ENCODE measurements at places on chromosomes 3 and 15.

DNA sequence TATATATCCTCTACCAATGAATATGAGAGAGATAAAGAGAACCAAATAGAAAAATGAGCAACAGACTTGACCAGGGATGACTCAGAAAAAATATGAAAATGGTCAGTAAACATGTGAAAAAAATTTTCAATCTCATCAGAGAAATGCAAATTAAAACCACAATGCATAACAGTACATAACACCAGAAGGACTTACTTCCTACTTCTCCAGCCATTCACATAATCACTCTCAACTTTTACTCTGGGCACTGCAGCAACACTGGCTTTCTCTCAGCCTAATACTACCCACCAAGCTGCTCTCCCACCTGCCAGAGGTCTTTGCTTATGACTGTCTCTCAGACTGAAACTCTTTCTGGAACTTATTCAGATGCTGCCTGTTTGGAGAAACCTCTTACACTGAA, 49.4 kb downstream of the DPH6 start:
- no peak for DNase-seq
- H3K36me3 ChIP-seq, result no peaks in the 10 kb centered on the region
- H3K27ac ChIP-seq, result no peak overlapping the region
- no peaks in the 10 kb centered on the region for H3K27me3 ChIP-seq
- no peaks in the 10 kb centered on the region for H3K4me1 ChIP-seq
- no peak overlapping the region for H3K4me3 ChIP-seq

GRCh38 chr3:44682182-44682896, 30.1 kb upstream of the ZNF502 start:
- H3K27ac ChIP-seq, result no peak overlapping the region
- no peak for DNase-seq
- H3K4me3 ChIP-seq, result no peak overlapping the region
- H3K4me1 ChIP-seq, result no peaks in the 10 kb centered on the region
- no peaks in the 10 kb centered on the region for H3K36me3 ChIP-seq

DNA sequence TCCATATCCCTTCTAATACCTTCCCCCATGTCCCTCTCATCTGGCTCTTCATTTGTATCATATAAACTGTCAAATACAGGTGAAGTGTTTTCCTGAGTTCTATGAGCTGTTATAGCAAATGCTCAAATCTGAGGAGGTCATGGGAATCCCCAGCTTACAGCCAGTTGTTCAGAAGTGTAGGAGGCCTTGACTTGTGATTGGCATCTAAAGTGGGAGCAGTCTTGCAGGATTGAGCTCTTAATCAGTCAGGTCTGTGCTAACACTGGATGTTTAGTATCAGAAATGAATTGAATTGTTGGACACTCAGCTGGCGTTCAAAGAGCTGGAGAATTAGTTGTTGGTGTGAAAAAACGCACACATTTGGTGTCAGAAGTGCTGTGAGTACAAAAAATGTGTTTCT, 65.0 kb downstream of the IFT57 start:
- no peaks in the 10 kb centered on the region for H3K27me3 ChIP-seq
- no peak overlapping the region for H3K27ac ChIP-seq
- DNase-seq, result no peak
- peaks cover 9% of the 10 kb centered on the region for H3K36me3 ChIP-seq

- DNase-seq, result no peak
- no peak overlapping the region for H3K27ac ChIP-seq
- no peaks in the 10 kb centered on the region for H3K4me1 ChIP-seq
- H3K4me3 ChIP-seq, result no peak overlapping the region
- H3K36me3 ChIP-seq, result no peaks in the 10 kb centered on the region
- no peaks in the 10 kb centered on the region for H3K27me3 ChIP-seq
Observed at GRCh38 chr3:14678015-14678503, 3.1 kb downstream of the C3orf20 start.

GRCh38 chr3:130779031-130779430, 32.4 kb upstream of the PIK3R4 start:
- H3K27me3 ChIP-seq, result no peaks in the 10 kb centered on the region
- H3K36me3 ChIP-seq, result no peaks in the 10 kb centered on the region
- H3K27ac ChIP-seq, result no peak overlapping the region
- DNase-seq, result no peak
- H3K4me1 ChIP-seq, result no peaks in the 10 kb centered on the region

- no peak overlapping the region for H3K27ac ChIP-seq
- H3K4me3 ChIP-seq, result no peak overlapping the region
- H3K27me3 ChIP-seq, result no peaks in the 10 kb centered on the region
Observed at GRCh38 chr3:150177673-150178381, 207.1 kb upstream of the PFN2 start.

GRCh38 chr3:190337301-190337700, 15.1 kb upstream of the CLDN1 start:
- no peak overlapping the region for H3K4me3 ChIP-seq
- H3K4me1 ChIP-seq, result peaks cover 7% of the 10 kb centered on the region
- no peak overlapping the region for H3K27ac ChIP-seq
- no peaks in the 10 kb centered on the region for H3K36me3 ChIP-seq
- DNase-seq, result no peak

GRCh38 chr15:85772668-85773067, 22.1 kb downstream of the KLHL25 start:
- H3K27me3 ChIP-seq, result no peaks in the 10 kb centered on the region
- peaks cover 19% of the 10 kb centered on the region for H3K4me1 ChIP-seq
- no peaks in the 10 kb centered on the region for H3K36me3 ChIP-seq

DNA sequence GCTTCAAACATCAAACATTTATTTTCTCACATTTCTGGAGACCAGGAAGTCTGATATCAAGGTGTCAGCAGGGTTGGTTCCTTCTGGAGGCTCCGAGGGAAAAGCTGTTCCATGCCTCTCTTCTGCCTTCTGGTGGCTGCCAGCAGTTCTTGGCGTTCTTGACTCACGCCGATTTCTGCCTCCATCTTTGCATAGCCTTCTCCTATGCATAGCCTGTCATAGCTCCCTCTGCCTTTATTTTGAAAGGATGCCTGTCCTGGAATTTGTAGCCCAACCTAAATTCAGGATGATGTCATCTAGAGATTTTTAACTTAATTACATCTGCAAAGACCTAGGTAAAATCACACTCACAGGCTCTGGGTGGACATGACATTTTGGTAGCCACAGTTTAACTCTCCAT, 70.4 kb downstream of the RGMA start:
- H3K27ac ChIP-seq, result no peak overlapping the region
- no peak for DNase-seq
- no peak overlapping the region for H3K4me3 ChIP-seq
- H3K4me1 ChIP-seq, result no peaks in the 10 kb centered on the region
- H3K27me3 ChIP-seq, result no peaks in the 10 kb centered on the region

- peak overlapping the region; percentile 12 for H3K4me3 ChIP-seq
- DNase-seq, result peak; percentile 97
- H3K27ac ChIP-seq, result peak overlapping the region; percentile 92
- H3K36me3 ChIP-seq, result peaks cover 21% of the 10 kb centered on the region
- peaks cover 70% of the 10 kb centered on the region for H3K4me1 ChIP-seq
- H3K27me3 ChIP-seq, result no peaks in the 10 kb centered on the region
Observed at GRCh38 chr3:50600841-50601591, 10.6 kb downstream of the CISH start.

- no peaks in the 10 kb centered on the region for H3K27me3 ChIP-seq
- peak overlapping the region; percentile 6 for H3K4me3 ChIP-seq
- no peaks in the 10 kb centered on the region for H3K36me3 ChIP-seq
- peaks cover 49% of the 10 kb centered on the region for H3K4me1 ChIP-seq
- DNase-seq, result no peak
- H3K27ac ChIP-seq, result no peak overlapping the region
Observed at GRCh38 chr3:188156056-188156455, 2.1 kb downstream of the LPP start.

DNA sequence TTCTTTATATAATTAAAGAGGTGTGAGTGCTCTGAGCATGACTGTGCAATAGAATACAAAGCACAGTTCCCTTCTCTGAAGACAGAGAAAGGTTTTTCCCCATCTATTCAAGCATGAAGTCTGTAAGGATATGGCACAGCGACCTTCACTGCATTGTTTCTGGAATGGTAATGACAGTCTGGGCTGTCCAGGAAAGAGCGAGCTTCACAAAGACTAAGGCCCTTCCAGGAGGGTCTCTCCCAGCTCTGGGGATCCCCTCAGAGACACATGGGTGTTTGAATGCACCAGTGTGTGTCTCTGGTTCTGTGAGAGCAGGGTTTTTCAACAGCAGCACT, 179.9 kb upstream of the NR2E3 start:
- DNase-seq, result no peak
- H3K27me3 ChIP-seq, result no peaks in the 10 kb centered on the region
- no peaks in the 10 kb centered on the region for H3K4me1 ChIP-seq

- no peak overlapping the region for H3K27ac ChIP-seq
- peak; percentile 72 for DNase-seq
- no peaks in the 10 kb centered on the region for H3K36me3 ChIP-seq
Observed at GRCh38 chr3:129942296-129942695, 32.2 kb upstream of the TRH start.

DNA sequence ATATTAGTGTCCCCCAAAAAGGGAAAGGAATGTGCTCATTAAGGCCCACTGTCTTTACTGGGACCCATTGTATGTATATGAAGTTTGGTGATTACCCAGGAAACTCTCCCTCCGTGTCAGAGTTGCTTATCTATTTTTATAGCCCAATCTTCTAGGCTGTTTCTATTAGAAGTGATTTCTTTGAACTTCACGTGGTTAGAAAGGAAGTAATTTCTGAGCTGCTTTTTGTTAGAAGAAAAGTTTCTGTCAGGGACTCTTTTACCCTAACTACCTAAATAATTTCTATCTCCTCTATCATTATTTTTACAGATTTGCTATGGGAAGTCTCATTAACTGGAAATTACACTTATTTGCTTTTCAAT, 17.7 kb upstream of the SENP7 start:
- no peak overlapping the region for H3K4me3 ChIP-seq
- no peaks in the 10 kb centered on the region for H3K27me3 ChIP-seq
- no peaks in the 10 kb centered on the region for H3K4me1 ChIP-seq
- no peaks in the 10 kb centered on the region for H3K36me3 ChIP-seq

- no peak for DNase-seq
- H3K27me3 ChIP-seq, result no peaks in the 10 kb centered on the region
Observed at GRCh38 chr3:162019817-162020216, 523.2 kb downstream of the OTOL1 start.

GRCh38 chr15:33068511-33068990, 126.0 kb downstream of the FMN1 start:
- H3K27me3 ChIP-seq, result no peaks in the 10 kb centered on the region
- peak; percentile 84 for DNase-seq
- peak overlapping the region; percentile 79 for H3K27ac ChIP-seq
- peaks cover 13% of the 10 kb centered on the region for H3K4me1 ChIP-seq
- peak overlapping the region; percentile 39 for H3K4me3 ChIP-seq

- no peaks in the 10 kb centered on the region for H3K27me3 ChIP-seq
- no peak for DNase-seq
- H3K4me1 ChIP-seq, result peaks cover 11% of the 10 kb centered on the region
- no peaks in the 10 kb centered on the region for H3K36me3 ChIP-seq
- H3K27ac ChIP-seq, result no peak overlapping the region
- no peak overlapping the region for H3K4me3 ChIP-seq
Observed at GRCh38 chr3:56976651-56977560, 83.6 kb upstream of the SPATA12 start.

DNA sequence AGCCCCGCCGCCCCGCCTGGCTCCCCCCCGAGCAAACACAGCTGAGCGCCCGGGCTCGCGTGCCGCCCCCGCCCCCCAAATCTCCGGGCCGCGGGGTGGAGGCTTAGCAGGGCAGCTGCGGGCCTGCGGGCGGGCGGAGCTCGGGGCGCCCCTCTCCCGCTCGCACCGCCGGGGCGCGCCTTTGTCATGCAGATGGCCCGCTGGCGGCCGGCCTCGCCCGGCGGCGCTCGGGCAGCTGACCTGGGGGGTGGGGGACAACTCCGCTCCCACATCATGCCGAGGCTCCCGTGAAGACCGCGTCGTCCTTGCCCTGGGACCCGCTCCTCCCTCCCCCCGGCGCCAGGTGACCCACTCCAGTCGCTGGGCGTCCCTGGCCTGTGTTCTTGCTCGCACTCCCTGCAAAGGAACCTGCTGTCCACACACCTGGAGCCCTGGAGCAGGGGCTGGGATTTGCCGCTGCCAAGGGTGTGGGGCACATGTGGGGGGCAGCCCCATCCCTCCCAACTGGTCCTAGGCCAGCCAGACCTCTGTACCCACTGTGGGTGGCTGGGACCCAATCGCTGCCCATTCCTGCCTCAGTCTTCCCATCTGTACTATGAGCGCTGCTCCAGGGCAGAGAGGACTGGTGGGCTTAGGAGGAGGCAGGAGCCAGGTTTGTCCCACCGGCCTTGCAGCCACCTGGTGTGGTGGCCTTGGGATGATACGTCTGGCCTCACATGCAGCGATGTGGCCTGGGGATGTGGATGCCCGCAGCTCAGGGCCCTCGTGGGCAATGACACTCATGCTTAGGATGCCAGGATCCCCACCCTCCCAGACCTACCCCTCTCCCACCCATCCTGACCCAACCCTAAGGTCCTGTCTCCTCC, 33.5 kb downstream of the DNAJB8 start:
- DNase-seq, result no peak
- H3K27me3 ChIP-seq, result peaks cover 42% of the 10 kb centered on the region
- H3K27ac ChIP-seq, result no peak overlapping the region
- H3K36me3 ChIP-seq, result no peaks in the 10 kb centered on the region
- H3K4me3 ChIP-seq, result peak overlapping the region; percentile 14

- no peaks in the 10 kb centered on the region for H3K4me1 ChIP-seq
- no peaks in the 10 kb centered on the region for H3K36me3 ChIP-seq
- DNase-seq, result no peak
- no peaks in the 10 kb centered on the region for H3K27me3 ChIP-seq
- H3K27ac ChIP-seq, result no peak overlapping the region
Observed at GRCh38 chr15:58021332-58022230, 43.9 kb downstream of the ALDH1A2 start.

GRCh38 chr3:192042116-192042515, 581.2 kb downstream of the PYDC2 start:
- no peak overlapping the region for H3K27ac ChIP-seq
- H3K4me1 ChIP-seq, result no peaks in the 10 kb centered on the region
- no peak overlapping the region for H3K4me3 ChIP-seq
- no peaks in the 10 kb centered on the region for H3K36me3 ChIP-seq

DNA sequence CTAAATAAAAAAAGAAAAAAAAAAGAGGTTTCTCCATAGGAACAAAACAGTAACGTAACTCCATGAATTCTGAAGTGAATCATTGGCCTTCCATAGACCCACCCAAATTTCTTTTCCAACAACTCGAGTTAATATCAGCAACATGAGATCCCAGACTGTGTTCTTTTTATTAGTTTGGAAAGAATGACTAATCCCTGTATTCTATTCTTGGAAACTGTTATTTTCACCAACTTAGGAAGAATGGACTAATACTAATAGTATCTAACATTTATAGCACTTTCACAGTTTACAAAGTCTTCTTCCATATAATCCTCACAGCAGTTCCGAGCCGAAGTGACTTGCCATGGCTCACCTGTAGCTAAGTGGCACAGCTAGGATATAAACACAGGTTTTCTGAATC, 72.7 kb upstream of the SLC4A7 start:
- no peaks in the 10 kb centered on the region for H3K4me1 ChIP-seq
- DNase-seq, result no peak
- H3K4me3 ChIP-seq, result no peak overlapping the region
- H3K27me3 ChIP-seq, result no peaks in the 10 kb centered on the region
- H3K36me3 ChIP-seq, result no peaks in the 10 kb centered on the region
- H3K27ac ChIP-seq, result no peak overlapping the region
